ENCODE measurements at places on chromosomes 7 and 10.

- DNase-seq: no peak
Measured at GRCh38 chr10:69838853-69839252, 37.1 kb downstream of the COL13A1 start.

DNA sequence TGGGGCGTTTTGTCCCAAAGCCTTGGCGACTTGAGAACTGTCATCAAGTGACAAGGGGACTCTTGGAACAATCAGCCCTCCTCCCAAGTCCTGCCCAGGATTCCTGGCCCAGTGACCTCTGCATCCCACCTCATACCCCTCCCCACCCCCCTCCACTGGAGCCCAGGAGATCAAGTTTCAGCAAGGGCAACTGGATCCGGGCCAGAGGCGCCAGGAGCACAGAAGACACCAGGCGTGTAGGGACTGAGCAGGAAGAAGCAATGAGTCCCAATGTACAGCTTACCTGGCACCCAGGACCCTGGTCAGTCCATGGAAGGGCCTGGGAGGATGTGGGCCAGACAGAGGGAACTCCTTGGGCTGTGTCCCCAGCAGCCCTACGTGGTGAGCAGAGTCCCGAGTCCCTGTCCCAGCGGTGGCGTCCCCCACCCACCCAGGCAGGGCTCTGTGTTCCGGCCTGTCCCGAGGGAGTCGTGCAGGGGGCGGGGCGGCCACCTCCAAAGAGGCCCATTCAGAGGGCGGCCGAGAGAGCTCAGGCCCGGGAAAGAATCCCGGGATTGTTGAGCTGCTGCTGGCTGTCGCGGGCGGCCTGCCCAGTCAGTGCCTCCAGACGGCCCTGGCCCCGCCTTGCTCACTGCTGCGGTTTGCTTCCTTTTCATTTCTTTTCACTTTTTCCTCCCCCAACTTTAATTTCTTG lies 254.1 kb downstream of the TNS3 start:
- peak; percentile 40 for DNase-seq

GRCh38 chr7:158650821-158651225 lies 53.8 kb downstream of the NCAPG2 start:
- no peak for DNase-seq

- peak; percentile 64 for DNase-seq
Measured at GRCh38 chr7:130887182-130887956, 153.4 kb upstream of the KLF14 start.

- DNase-seq: no peak
Measured at GRCh38 chr7:1884583-1885350, 214.7 kb downstream of the ELFN1 start.

GRCh38 chr7:34156336-34156735 lies 251.0 kb downstream of the BMPER start:
- no peak for DNase-seq

DNA sequence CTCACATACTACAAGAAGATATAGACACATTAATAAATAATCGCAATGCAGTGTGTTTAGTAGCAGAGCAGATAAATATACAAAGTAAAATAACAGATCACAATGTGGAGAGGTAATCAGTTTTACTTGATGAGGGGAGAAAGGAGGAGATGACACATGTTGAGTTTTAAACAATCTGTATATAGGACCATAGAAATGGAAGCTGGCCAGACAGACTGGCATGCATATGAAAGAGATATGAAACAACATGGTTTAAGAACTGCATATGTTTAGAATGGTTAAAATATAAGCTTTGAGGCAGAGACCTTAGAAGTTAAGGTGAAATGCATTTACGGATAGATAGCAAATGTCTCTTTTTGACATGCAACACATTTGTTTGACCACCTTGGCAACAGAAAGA lies 19.8 kb upstream of the CCDC7 start:
- no peak for DNase-seq

DNA sequence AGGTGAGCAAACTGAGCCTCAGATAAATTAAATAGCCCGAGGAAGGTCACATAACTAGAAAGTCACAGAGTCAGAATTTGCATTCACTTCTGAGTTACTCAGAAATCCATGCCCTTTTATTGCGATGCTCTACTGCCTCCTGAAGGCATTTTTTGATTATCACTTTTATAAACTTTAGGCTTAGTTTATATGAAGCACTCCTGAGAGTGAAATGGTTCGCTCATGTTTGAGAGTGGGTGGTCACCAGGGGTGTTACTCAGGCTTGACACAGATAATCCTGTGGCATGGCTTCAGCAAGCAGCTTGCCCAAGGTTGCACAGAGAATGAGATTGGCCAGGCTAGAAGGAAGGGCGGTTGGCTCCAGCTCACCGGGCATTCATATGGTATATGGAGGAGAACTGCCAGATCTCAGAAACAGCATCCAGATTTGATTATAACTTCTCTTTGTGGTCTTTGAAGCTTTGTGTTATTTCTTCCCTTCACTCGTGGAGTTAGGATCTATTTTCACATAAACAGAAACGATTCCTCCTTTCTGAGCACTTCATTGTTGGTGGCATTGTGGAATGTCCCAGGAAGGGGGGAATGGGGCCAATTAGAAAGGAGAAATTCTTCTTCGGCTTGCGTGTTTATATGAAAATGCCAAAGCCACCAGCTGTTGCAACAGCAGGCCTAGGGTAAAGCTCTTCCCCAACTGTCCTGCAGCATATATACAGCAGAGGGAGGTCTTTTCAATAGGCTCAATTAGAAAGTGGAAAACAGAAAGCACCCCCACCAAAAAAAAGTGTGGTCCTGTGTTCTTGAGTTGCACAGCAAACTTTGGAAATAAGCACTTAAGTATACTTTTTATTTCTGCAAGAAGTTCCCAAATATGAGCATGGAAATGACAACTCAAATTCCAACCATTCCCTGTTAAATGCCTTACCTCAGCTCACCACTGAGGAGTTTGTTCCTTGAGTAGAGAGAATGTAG lies 628.8 kb downstream of the SUGCT start:
- no peak for DNase-seq

DNA sequence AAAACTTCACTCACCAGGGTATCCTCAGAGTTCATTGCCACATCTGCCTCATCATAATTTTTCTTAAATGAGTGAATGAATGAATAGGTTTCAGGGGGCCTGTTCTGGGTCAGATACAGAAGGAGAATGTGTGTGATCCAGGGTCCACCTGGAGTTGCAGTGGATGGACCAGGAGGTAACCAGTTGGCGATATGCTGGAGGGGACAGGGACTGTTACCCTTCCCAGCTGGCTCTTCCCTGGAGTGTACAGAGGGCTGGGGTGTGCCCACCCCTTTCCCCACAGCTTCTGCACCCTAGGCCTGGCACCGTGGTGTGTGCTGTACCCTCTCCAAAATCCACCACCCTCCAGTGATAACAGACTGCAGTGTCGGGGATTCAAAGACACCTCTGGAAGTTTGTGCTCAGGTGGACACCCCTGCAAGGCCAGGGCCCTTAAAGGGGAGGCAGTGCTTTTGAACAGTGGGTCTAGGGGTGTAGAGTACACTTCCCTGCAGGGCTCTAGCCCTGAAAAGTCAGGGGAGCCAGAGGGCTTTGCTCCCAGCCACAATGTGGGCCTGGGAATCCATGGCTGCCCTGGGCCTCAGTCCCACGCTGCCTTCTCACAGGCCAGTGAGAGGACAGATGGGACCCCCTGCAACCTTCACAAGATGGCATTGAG lies 134.4 kb upstream of the UNC5B start:
- no peak for DNase-seq

GRCh38 chr7:151372612-151373265 lies 31.1 kb downstream of the NUB1 start:
- no peak for DNase-seq

GRCh38 chr7:49001610-49002033 lies 77.3 kb downstream of the CDC14C start:
- peak; percentile 74 for DNase-seq

GRCh38 chr10:74987339-74988053 lies 124.0 kb upstream of the SAMD8 start:
- DNase-seq: no peak

GRCh38 chr7:95687759-95688343 lies 84.5 kb upstream of the DYNC1I1 start:
- DNase-seq: peak; percentile 65

DNA sequence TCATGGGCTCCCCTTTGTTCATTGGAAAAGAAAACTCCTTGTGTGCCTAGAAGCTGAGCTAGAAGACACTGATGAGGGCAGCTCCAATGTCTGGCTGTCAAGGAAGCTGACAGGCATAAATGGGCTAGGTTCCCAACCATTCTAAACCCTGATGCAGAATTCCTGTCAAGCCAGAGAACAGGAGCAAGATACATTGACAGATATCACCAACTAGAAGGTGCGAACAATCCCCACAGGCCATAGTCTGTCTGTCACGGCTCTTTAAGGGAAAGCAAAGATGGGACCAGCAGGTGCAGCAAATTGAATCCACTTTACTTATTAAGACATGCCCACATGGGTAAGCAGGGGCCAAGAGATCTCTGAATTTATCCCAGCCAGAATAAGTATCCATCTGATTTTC lies 617.9 kb upstream of the POT1 start:
- DNase-seq: no peak

DNA sequence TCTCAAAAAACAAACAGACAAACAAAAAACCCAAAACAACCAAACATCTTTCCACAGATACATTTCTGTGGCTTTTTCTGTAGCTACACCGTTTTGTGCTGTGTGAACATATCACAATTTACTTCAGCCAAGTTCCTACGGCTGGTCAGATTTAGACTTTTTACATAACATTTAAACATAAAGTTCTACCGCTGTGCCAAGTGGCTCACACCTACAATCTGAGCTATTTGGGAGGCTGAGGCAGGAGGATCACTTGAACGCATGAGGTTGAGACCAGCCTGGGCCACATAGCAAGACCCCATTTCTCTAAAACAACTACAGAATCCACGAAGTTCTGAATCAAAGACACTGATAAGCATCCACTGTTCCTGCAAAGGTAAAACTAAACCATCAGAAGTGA lies 30.3 kb downstream of the DAGLB start:
- DNase-seq: no peak

GRCh38 chr7:138865843-138866242 lies 67.8 kb upstream of the ATP6V0A4 start:
- DNase-seq: peak; percentile 43

- DNase-seq: no peak
Measured at GRCh38 chr10:22606164-22606614, 108.2 kb downstream of the PIP4K2A start.

DNA sequence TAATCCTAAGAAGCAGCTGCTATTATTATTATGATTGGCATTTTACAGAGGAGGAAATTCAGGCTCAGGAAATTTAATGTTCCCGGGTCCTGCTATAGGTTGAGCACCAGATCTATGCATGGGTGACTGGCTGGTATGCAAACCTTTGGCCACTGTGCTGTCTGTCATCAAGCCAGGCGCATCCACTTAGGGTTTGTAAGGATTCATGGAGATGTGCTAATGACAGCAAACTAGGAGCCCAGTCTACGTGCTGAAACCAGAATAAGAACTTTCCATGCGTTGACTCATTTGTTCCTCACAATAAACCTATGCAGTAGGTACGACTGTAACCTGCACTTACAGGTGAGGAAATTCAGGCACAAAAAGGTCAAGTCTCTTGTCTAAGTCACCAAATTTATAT lies 64.5 kb upstream of the ZMIZ1 start:
- DNase-seq: no peak

- DNase-seq: no peak
Measured at GRCh38 chr10:5364374-5364773, 392 bp upstream of the UCN3 start.

DNA sequence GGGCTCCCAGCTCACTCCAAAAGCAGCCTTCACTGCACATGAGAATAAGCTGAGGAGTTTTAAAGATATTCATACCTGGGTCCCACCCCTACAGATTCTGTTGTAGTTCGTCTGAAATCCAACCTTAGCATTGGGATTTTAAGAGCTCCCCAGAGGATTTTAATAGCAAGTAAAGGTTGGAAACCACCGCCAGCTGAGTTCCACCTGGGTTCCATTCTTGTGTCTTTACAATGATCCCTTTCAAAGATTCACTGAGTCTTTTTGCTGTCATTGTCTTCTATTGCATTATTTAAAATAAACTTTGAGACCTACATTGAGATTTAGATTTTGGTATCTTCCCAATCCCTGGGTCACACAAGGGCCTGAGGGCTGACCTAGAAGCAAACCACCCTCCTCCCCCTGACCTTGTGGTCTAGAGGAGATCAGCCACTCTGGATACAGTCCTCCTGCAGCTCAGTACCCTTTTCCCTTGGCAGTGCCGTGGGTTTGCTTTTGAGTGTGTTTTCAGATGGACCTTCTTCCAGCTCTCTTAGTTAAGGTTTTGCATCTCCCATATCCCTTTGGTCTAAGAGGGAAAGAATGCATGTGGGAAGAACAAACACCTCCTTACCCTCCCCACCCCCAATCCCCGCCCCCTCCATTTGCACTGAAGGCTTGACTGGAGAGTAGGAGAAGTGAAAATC lies 22.6 kb upstream of the SIRT1 start:
- no peak for DNase-seq

DNA sequence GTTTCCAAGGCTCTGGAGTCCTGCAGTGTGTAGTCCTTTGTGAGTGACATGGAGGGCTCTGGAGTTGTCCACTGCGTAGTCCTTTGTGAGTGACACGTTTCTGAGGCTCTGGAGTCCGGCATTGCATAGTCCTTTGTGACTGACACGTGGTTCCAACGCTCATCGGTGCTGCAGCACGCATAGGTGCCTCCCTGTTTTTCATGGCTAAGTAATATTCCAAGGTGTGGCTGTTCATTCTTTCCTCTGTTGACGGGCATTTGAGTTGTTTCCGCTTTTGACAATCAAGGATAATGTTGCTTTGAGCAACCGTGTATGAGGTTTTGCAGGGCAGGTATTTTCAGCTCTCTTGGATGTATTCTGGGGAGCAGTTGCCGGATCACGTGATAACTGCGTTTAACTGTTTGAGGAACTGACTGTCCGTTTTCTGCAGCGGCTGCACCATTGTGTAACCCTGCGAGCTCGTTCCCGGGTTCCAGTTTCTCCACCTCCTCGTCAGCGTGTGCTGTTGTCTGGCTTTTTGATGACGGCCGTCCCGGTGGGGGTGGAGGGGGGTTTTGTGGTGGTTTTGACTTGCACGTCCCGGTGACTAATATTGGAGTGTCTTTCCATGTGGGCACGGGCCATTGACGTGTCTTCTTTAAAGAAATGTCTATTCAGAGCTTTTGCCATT lies 21.1 kb downstream of the FAM20C start:
- DNase-seq: no peak

DNA sequence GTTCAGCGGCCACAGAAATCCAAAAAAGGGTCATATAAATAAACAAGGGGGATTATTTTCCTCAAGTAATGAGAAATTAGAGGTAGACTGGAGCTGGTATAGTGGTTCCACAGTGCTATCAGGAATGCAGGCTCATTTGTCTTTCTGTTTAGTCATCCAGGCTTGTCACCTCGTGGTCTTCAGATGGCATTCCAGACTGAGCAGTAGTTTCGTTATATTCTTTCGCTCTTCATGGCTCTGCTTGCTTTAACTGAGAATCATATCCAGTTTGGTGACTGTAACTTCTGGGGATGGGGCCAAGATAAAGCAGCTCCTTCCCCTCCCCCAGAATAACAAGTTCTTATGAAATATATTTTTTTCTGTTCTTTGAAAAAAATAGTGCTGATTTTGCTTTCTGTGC lies 9.5 kb downstream of the ANKIB1 start:
- DNase-seq: no peak

- no peak for DNase-seq
Measured at GRCh38 chr7:83702446-83702845, 53.5 kb upstream of the SEMA3E start.

Data from HT-29 (cell line).